Regular cardiac myocyte (primary cell): ENCODE measurements at places on chromosomes 3 and 15. TPM values are rescaled to one million over a fixed set of nuclear protein-coding genes. Genes with fewer than 3 reads are reported as not detected.

CCR8 gene
- not detected in 2 replicates for total RNA-seq

MASP1 gene
- 2.5 and 6.2 TPM in 2 replicates for total RNA-seq

SCG5 gene
- total RNA-seq = 9.0 and 54.4 TPM in 2 replicates

TRPM1 gene
- under 0.01 TPM in 1 of 2 replicates, not detected in the other for total RNA-seq

ANXA2 gene
- total RNA-seq = 2,453 and 4,828 TPM in 2 replicates
